Placental pericyte (primary cell): ENCODE measurements at places on chromosomes 11 and 22. TPM values are rescaled to one million over a fixed set of nuclear protein-coding genes. Genes with fewer than 3 reads are reported as not detected.

Gene EMID1
- not detected in 2 replicates for total RNA-seq

Gene TESMIN
- total RNA-seq, result 0.44 and 0.57 TPM in 2 replicates

Gene VWCE
- total RNA-seq, result 1.1 TPM in 2 replicates

Gene PCF11
- total RNA-seq, result 32.0 and 43.2 TPM in 2 replicates

Gene PANX2
- 0.86 and 3.7 TPM in 2 replicates for total RNA-seq
